D341Med (cell line): ENCODE measurements at places on chromosomes 6 and 20.
A peak's percentile ranks its signal among the peaks of the same experiment; 100 is the strongest.

GRCh38 chr6:137840252-137840651 lies 26.8 kb upstream of the TNFAIP3 start:
- DNase-seq = no peak

DNA sequence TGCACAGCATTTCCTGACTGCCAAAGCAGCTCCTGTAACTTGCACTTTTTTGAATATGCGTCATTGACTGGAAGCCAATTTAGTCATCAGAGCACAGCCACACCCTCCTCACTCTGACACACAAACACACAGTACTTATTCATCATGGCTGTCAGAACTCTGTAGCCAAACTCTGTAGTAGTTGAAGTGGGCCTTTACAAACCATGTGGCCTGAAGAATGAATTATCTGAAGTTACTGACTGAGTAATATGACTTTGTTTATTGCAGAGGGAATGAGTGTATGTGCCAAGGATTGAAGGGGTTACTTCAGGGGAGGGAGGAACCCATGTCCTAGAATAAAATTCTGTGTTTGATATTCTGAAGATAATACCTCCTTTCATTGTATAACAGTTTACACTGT lies 102.7 kb downstream of the FIG4 start:
- DNase-seq = no peak

- DNase-seq = no peak
Observed at GRCh38 chr20:47887064-47887463, 101.8 kb upstream of the SULF2 start.

DNA sequence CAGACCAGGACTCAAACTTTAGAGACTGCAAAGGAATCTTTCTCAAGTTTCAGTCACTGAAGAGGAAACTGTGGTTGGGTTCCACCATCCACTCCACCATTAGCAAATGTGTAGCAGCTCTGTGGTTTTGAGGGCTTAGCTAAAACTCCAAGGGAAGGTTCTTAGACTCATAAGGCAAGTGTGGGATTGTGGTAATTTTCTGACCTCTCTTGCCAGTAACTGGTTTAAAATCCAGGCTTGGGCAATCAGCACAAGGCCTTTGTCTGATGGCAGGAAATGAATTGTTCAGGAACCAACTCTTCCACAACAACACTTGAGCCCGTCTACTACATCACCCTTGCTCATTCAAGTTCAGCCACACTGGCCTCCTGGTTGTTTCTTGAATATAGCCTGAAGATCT lies 68.6 kb upstream of the FBXL4 start:
- DNase-seq = no peak

DNA sequence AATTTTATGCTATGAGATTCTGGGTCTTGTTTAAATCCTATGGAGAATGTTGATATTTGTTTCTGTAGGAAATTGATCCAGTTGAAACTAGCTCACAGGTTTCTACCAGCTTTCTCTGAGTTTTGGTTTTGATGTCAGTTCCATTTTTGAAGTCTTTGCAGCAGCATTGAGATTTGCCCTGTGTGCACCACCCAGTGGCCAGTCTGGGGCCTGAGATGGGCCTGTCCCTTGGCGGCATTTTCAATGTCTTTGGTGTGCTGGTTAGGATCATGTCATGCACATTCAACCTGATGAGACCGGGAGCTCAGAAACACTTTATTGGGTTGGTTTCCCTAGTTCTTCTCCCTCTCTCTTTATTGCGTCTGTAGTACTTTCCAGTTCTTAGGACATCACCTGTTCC lies 395.2 kb upstream of the MAP3K7 start:
- no peak for DNase-seq

- no peak for DNase-seq
Observed at GRCh38 chr6:89350281-89350966, 2.1 kb downstream of the UBE2J1 start.

- no peak for DNase-seq
Observed at GRCh38 chr6:80454197-80454596, 347.7 kb downstream of the BCKDHB start.

GRCh38 chr6:61555993-61556392 lies 730.0 kb downstream of the KHDRBS2 start:
- DNase-seq = peak; percentile 3

GRCh38 chr6:45504947-45505346 lies 127.2 kb upstream of the SUPT3H start:
- DNase-seq = no peak

- no peak for DNase-seq
Observed at GRCh38 chr6:112923940-112924587, 576.9 kb downstream of the RFPL4B start.

DNA sequence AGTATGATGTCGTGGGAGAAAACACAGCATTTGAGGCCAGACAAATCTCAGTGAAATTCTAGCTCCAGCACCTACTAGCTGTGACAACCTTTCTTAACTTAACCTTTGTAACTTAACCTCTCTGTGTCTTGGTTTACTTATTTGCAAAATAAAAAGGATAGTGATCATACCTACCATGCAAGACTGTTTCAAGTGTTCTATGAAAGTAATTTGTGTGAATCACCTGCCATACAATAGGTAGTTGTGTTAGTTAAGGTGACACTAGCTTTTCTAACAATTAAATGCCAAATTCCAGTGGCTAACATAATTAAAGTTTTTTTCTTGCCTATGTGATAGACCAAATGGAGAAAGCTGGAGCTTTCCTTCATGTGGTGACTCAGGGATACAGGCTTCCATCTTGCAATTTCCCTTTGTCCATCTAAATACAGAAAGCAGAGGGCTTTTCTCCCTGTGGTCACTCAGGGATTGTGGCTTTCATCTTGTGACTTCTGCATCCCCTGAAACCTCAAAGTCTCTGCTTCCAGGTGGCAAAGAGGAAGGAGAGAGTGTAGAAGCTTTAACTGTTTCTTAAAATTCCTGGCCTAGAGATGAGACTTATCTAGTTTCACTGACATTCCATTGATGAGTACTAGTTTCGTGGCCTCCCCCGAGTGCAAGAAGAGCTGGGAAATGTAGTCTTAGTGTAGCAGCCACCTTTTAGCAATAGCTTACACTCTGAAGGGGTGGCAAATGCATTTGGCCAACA lies 311.4 kb downstream of the CLIC5 start:
- DNase-seq = no peak

GRCh38 chr20:25016471-25016870 lies 23.9 kb upstream of the APMAP start:
- no peak for DNase-seq

- no peak for DNase-seq
Observed at GRCh38 chr20:42485556-42485955, 704.1 kb downstream of the PTPRT start.

- no peak for DNase-seq
Observed at GRCh38 chr6:15526212-15526701, 136.6 kb downstream of the DTNBP1 start.

DNA sequence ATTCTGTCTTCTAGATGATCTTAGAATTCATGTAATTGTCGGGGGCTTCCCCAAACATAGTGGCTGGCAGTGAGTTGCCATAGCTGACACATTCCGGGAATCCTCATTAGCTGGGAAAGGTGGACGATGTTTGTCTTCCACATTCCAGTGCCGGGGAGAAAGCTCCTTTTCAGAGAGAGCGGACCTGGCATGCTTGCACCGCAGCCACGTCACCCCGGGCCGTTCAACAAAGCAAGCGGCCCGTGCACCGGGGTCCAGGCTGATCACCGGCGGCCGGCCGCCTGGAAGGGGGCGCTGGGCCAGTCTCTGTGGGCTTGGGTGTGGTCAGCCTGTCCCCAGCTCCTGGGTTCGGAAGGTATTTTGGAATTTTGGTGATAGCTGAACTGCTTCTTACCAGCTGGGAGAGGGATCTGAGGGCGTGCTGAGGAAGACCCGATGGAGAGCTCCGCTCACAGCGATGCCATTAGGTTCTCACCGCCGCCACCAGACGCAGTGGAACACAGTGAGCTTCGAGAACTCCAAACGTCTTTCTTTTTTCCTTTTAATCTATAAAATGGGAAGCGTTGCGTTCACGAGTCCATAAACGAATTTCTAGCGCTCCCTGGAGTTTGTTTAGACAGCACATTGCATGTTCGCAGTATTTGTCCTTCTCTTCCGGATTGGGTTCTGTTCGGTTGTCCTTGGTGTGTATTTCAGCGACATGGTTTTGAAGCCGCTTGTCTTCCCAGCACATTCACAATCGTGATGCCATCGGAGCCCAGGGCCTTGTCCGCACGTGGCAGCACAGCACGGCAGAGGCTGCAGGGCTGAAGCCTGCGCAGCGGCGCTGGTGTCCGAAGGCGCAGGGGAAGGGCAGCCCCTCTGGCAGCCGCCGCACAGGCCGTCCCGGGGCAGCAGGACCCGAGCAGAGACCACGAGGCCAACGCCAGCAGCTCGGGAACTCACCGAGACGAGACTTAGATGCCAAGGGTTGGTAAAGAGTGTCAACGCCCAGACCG lies 557.6 kb downstream of the QKI start:
- no peak for DNase-seq

DNA sequence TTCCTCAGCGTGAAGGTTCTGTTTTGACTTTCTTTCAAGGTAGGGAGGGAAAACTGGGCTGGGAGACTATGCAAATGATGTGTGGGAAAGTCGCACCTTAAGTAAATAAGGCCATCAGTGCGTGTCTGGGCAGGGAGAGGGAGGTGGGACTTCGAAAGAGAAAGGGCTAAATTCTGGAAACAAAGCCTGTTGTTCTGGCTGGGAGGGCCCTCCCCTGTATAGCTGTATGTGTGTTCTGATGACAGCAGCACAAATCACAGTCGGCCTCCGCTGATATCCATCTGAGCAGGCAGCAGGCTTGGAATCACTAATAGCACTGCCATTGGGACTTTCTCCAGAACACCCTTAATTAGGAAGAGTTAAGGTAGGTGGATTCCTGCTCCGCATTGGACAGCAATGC lies 19.2 kb downstream of the JAG1 start:
- no peak for DNase-seq

DNA sequence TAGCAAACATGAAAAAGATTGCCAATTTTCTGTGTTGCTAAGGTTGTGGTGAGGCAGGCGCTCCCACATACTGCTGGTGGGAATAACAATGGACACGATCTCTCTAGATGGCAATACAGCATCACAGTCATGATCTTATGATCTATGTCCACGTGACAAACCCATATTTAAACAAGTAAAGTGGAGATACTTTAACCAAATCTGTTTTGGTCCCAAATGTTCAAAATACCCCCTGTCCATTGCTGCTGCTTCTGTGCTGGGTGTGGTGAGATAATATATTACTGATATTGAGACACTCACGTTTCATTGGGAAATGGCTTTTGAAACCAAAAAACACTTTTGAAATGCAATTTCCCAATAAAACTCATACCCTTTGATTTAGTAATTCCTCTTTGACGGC lies 23.0 kb downstream of the SIRPD start:
- DNase-seq = no peak

DNA sequence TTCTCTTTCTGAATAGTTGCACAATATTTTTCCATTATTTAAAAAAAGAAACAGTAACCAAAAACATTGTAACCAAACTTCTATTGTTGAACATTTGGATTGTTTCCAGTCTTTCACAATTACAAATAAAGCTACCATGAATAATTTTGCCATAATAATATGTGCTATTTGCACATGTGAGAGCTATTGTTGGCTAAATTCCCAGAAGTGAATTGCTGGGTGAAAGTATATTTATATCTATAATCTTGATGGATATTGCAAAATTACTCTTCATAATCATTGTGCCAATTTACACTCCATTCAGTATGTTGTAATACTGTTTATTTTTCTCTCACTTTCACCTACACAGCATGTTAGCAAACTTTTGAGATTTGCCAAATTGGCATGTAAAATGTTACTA lies 36.6 kb upstream of the SLC22A16 start:
- no peak for DNase-seq

GRCh38 chr6:72987301-72987700 lies 238.0 kb downstream of the KHDC1L start:
- DNase-seq = no peak

- DNase-seq = no peak
Observed at GRCh38 chr6:116152620-116153019, 26.7 kb upstream of the COL10A1 start.

GRCh38 chr20:3973705-3974104 lies 41.7 kb downstream of the RNF24 start:
- DNase-seq = no peak

DNA sequence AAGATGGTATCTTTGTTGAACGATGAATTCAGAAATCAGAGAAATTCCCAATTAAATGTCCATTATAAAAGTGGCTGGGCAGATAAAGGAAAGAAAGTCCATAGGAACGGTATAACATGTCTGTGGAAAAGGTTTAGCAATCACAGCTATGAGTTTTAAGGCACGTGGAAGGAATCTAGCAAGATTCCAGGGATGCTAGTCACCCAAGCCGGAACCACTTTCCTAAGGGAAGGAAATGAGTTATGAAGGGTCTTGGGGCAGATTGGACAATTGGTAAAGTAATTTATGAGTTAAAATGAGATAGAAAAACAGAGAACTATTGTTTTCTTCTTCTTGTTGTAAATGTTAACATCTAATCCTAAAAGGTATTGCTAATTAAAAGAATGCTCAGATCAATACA lies 384.8 kb downstream of the ADGRB3 start:
- no peak for DNase-seq

DNA sequence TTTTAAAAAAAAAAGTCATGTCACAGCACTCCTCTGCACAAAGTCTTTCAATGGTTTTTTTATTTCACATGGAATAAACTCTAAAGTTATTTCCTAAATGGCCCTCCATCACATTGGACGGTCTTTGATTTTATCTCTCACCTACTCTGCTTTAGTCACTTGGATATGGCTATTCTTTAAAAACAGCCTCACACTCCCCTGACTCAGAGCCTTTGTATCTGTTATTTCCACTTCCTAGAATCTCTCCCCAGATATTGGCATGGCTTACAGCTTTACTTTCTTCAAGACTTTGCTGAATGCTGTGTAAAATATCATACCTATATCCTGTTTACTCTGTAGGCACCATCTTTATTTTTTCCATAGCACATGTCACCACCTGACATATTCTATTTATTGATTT lies 194.7 kb upstream of the MCHR2 start:
- no peak for DNase-seq

- DNase-seq = no peak
Observed at GRCh38 chr6:128179876-128180438, 279.1 kb upstream of the THEMIS start.

DNA sequence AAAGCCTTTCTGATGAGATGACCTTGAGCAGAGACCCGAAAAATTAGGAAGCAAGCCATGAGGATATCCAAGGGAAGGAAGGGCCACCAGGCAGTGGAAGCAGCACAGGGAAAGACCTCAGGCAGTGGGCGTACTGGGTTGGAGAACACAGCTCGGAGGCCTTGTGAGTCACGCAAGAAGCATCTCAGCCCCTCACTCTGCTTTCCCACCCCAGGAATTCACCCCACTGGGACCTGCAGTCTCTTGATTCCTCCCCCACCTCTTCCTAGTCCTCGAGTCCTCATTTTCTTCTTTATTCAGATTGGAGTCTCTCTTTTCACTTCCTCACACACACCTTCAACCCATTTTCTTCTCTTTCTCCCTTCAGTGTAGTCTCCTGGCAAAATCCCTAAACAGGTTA lies 27.0 kb downstream of the RPRD1B start:
- no peak for DNase-seq

GRCh38 chr6:170447561-170447930 lies 105.6 kb downstream of the PSMB1 start:
- no peak for DNase-seq

- DNase-seq = no peak
Observed at GRCh38 chr6:155795173-155795796, 339.6 kb upstream of the NOX3 start.
